ENCODE measurements at places on chromosomes 2 and 18. TPM values are rescaled to one million over a fixed set of nuclear protein-coding genes. Genes with fewer than 3 reads are reported as not detected.

Gene UPP2
- 0.52 TPM for total RNA-seq

Gene DSG1
- total RNA-seq: 0.70 TPM

Gene FBXO48
- 0.83 TPM for total RNA-seq

Gene SKA1
- 5.5 TPM for total RNA-seq

Gene TMEM182
- total RNA-seq: 5.1 TPM

Gene VSNL1
- 12.1 TPM for total RNA-seq

Gene KIF1A
- 16.5 TPM for total RNA-seq

Gene SIX2
- total RNA-seq: 0.53 TPM

Gene ACMSD
- total RNA-seq: 6.5 TPM

Gene C2orf74
- 6.2 TPM for total RNA-seq

Gene CROCC2
- total RNA-seq: 0.10 TPM

Gene MALT1
- 35.9 TPM for total RNA-seq

Gene SOWAHC
- total RNA-seq: 26.2 TPM

Gene LIPG
- total RNA-seq: 75.2 TPM

Gene SGPP2
- 1.8 TPM for total RNA-seq

Gene SDC1
- total RNA-seq: 108 TPM

Gene L3MBTL4
- 7.6 TPM for total RNA-seq

Gene POTEC
- total RNA-seq: not detected

Gene TNFAIP6
- total RNA-seq: 9.0 TPM

Gene SMC6
- 13.4 TPM for total RNA-seq

Gene VRK2
- total RNA-seq: 25.1 TPM

Gene MYL1
- not detected for total RNA-seq

Gene ERICH2
- not detected for total RNA-seq
